CD4-positive, alpha-beta memory T cell (primary cell): ENCODE measurements at places on chromosomes 7 and 10.

GRCh38 chr7:6562106-6562505, 10.8 kb upstream of the GRID2IP start:
- DNase-seq, result no peak

- no peak for DNase-seq
Observed at GRCh38 chr7:77765906-77766800, 32.1 kb downstream of the TMEM60 start.

DNA sequence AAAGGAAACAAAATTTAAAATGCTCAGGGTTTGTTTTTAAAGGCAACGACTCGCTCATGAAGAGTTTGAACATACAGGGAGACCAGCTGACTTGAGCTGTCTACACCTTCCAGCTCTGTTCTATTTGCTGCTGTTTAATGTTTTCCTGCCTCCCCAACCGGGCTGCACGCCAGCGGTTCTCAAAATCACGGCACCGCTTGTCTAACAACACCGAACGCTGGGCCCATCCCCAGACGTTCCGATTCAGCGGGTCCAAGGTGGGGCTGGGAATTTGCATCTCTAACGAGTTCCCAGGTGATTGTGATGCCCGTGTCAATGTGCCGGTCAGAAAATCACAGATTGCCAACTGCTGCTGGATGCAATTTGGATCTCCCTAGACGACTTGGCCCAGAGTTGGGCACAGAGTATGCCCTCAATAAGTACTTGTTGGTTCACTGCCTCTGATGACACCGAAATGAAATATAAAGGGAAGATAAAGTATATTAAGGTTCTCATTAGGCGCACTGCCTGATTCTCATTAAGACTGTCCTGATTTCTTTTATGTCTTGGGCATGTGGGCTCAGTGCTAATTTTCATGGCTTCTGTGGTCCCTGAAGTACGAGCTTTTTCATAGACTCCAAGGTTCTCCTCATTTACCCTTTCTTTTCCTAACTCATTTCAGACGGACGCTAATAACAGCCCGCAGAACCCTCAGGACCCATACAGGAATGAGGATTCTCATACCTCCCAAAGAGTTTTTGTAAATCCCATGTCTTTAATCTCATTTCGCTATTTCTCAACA, 28.5 kb downstream of the CELF2 start:
- no peak for DNase-seq

DNA sequence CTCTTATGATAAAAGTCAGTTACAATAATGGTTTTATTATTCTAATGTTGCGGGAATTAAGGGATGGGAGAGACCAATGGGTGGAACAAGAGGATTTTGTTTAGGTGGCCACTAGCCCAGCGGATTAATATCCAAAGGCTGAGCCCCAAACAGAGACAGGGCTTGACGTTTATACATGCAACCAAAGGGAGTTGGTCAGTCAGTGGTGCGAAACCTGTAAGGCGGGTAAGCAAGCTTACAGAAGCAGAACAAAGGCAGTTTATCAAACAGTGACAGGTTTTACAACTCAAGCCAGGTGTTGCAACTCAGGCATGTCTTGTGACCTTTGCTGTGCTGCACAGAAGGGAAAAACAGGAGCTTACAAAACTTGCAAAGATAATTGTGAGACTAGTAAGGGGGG, 622.9 kb upstream of the MBL2 start:
- no peak for DNase-seq

- DNase-seq, result no peak
Observed at GRCh38 chr7:16531707-16532106, 5.1 kb downstream of the LRRC72 start.

DNA sequence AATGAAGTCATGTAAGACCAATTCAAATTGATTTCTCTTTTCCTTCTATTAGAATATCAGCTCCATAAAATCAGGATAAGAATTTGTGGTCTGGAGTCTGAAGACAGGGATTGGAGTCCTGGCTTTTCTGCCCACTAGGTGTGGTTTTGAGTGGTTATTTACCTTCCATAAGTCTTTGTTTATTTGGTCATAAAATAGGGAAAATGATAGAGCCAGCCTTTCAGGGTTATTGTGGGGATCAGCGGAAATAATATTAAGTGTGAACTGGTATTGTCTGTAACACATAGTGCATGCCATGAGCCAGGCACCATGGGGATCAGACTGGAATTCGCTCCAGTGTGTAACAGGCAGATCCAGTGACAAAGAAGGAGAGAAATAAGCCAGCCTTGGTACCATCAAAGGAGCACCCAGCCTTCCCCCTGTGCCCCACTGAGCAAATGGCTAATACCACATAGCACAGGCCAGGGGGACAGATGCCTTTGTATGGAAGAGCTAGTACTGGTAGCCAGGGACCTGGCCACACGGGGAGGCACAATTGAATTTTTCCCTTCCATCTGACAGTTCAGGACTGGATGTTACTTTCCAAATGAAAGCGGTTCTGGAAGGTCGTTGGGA, 509.7 kb upstream of the PODXL start:
- no peak for DNase-seq

- DNase-seq, result no peak
Observed at GRCh38 chr10:7872041-7872442, 53.7 kb downstream of the TAF3 start.
